T-helper 17 cell (primary cell): ENCODE measurements at places on chromosomes 5 and 9. TPM values are rescaled to one million over a fixed set of nuclear protein-coding genes. Genes with fewer than 3 reads are reported as not detected.

DNA sequence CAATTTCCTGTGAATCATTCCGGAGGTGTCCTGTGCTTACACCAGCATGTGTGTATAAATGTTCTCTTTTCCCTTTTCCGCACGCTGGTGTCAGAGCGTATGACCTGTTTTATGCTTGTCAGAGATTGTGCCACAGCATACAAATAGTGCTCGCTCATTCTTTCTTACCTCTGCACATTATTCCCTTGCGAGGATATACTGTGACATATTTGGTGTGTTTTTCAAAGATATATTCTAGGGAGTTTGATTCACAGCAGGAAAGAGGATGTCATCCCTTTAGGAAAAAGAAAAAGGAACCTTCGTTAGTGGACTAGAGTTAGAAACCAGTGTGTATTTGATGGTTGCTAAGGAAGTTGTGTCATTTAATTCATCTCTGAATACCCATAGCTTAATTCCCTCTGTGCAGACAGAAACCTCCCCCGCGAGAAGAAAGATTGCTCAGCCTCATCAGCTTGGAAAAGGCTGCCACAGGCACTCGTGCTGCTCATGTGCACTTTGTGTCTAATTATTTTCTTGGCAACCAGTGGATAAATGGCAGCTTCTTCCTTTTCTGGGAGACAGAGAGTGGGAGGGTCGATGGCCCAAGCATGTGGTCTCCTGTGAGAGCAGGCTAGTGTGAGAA lies 14.7 kb upstream of the CCIN start:
- peaks cover 45% of the 10 kb centered on the region for H3K4me1 ChIP-seq
- H3K27ac ChIP-seq, result peak overlapping the region; percentile 98
- H3K36me3 ChIP-seq, result peaks cover 8% of the 10 kb centered on the region
- no peak overlapping the region for H3K4me3 ChIP-seq
- no peaks in the 10 kb centered on the region for H3K27me3 ChIP-seq

DNA sequence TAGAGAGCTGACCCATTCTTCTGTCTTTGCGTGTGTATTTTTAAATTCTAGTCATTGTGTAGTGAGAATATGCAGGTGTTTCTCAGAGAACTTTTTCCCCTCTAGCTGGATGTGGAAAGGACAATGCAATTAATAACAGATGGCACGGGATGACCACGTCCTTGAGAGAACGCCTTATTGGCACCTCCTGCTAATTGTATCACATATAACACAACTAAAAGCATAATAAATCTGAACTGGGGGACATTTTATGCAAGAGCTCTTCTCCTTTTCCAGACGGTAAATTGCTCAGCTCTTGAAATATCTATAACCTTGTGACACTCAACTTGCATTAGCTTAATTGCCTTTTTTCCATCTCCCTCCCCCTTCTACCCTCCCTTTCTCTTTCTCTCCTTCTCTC lies 62.9 kb upstream of the IZUMO3 start:
- H3K36me3 ChIP-seq, result no peaks in the 10 kb centered on the region
- no peaks in the 10 kb centered on the region for H3K4me1 ChIP-seq
- H3K27me3 ChIP-seq, result no peaks in the 10 kb centered on the region
- no peak overlapping the region for H3K4me3 ChIP-seq
- no peak overlapping the region for H3K27ac ChIP-seq
- DNase-seq, result no peak

GRCh38 chr9:123941524-123942070 lies 11.7 kb upstream of the DENND1A start:
- no peak overlapping the region for H3K27ac ChIP-seq
- peaks cover 3% of the 10 kb centered on the region for H3K36me3 ChIP-seq
- no peak for DNase-seq

GRCh38 chr9:7228726-7229125 lies 471.0 kb downstream of the KDM4C start:
- peaks cover 24% of the 10 kb centered on the region for H3K27me3 ChIP-seq

The SPATA31A3 gene
- not detected for total RNA-seq

GRCh38 chr9:88794100-88794499 lies 197.2 kb upstream of the S1PR3 start:
- H3K27ac ChIP-seq, result no peak overlapping the region
- no peak overlapping the region for H3K4me3 ChIP-seq
- H3K27me3 ChIP-seq, result peaks cover 5% of the 10 kb centered on the region
- H3K4me1 ChIP-seq, result no peaks in the 10 kb centered on the region
- no peak for DNase-seq

The UQCRQ gene
- total RNA-seq, result 107 TPM

GRCh38 chr9:35112257-35113020 lies 3.2 kb downstream of the ATOSB start:
- no peaks in the 10 kb centered on the region for H3K36me3 ChIP-seq
- H3K27ac ChIP-seq, result peak overlapping the region; percentile 92
- no peak for DNase-seq
- peaks cover 62% of the 10 kb centered on the region for H3K4me1 ChIP-seq

GRCh38 chr5:59685793-59686192 lies 207.7 kb downstream of the PDE4D start:
- H3K4me1 ChIP-seq, result no peaks in the 10 kb centered on the region
- no peak overlapping the region for H3K4me3 ChIP-seq

The SPARC gene
- 12.5 TPM for total RNA-seq

The SLC22A4 gene
- 0.70 TPM for total RNA-seq

GRCh38 chr9:134158753-134159392 lies 5.5 kb downstream of the RNU6ATAC start:
- no peaks in the 10 kb centered on the region for H3K36me3 ChIP-seq
- no peak for DNase-seq
- H3K27me3 ChIP-seq, result no peaks in the 10 kb centered on the region
- peaks cover 12% of the 10 kb centered on the region for H3K4me1 ChIP-seq
- H3K27ac ChIP-seq, result no peak overlapping the region
- H3K4me3 ChIP-seq, result no peak overlapping the region

The GKAP1 gene
- total RNA-seq, result 7.9 TPM

The FAM153A gene
- total RNA-seq, result 63.9 TPM
